ENCODE measurements at places on chromosomes 3 and 15.

- DNase-seq = no peak
Measured at GRCh38 chr3:169886671-169887070, 16.9 kb upstream of the LRRC31 start.

GRCh38 chr3:73624017-73624820, 522 bp downstream of the PDZRN3 start:
- no peak for DNase-seq

DNA sequence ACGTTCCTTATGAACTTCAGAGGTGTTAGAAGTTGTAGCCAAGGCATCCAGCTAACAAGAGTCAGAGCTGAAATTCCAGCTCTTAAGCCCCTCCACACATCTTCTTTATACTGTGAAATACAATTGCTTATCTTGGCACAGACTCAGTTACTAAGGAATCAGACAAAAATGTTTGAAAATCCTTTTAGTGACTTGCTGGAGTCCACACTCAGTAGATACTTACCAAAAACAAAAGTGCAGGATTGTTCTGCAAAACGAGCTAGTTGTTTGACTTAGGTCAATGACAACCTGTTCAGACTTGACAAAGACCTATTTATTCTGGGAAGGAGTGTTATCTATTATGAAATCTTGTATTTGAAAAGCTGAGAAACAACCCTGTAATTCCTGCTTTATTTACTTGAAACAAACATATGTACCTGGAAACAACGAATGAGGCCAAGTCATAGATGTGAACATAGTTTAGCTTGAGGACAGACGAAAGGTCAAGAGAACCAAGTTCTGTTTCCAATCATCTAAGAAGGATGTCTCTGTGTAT, 38.5 kb downstream of the B3GNT5 start:
- DNase-seq = no peak

DNA sequence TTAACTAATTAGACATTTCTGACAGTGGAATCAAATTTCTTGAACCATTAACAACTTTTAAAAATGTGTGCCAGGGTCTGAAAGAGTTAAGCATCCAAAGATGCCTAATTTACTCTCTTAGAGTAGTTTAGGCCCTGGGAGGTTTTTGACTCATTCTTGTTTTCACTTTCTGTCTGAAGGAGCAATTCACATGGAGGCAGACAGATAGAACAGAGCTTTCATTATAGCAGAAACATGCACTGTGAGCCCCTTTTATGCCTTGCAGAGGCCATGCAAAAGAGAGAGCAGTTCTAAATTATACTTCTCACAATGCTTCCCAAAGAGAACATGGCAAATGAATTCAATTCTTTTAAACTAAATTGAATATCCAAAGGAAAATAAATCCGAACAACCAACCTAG, 554.8 kb downstream of the MFSD1 start:
- no peak for DNase-seq

DNA sequence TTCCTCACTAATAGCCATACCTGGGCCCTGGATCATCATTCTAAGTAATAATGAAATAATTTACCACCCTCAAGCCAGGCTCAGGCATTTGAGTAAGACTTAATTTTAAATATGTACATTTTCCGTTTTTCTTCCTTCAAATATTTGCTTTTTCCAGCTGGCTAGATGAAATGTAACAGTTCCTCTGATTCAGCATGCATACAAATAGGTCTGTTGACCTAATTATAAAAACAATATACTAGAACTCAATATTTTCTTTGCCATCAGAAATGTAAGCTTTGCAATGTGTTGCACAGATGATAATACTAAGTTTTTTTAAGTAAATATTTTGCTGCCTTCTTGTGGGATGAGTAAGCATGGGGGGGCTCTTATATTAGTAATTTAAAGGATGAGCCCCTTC, 91.6 kb downstream of the FEZF2 start:
- DNase-seq = no peak

DNA sequence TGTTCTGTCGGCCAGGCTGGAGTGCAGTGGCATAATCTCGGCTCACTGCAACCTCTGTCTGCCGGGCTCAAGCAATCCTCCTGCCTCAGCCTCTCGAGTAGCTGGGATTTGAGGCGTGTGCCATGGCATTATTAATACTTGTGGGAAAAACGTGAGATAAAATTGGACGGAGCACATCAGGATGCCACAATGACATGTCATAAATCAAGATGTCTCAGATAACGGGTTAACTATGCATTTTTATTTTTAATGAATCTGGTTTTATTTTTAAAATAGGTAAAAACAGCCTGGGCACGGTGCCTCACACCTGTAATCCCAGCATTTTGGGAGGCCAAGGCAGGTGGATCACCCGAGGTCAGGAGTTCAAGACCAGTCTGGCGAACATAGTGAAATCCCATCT, 212.8 kb downstream of the TBC1D5 start:
- DNase-seq = no peak

- DNase-seq = no peak
Measured at GRCh38 chr15:67158367-67158766, 93.0 kb downstream of the SMAD3 start.

- no peak for DNase-seq
Measured at GRCh38 chr15:62833646-62834045, 208.9 kb upstream of the TPM1 start.

- DNase-seq = no peak
Measured at GRCh38 chr3:16151109-16151508, 23.4 kb upstream of the GALNT15 start.

- no peak for DNase-seq
Measured at GRCh38 chr3:168417016-168417415, 321.3 kb upstream of the GOLIM4 start.

DNA sequence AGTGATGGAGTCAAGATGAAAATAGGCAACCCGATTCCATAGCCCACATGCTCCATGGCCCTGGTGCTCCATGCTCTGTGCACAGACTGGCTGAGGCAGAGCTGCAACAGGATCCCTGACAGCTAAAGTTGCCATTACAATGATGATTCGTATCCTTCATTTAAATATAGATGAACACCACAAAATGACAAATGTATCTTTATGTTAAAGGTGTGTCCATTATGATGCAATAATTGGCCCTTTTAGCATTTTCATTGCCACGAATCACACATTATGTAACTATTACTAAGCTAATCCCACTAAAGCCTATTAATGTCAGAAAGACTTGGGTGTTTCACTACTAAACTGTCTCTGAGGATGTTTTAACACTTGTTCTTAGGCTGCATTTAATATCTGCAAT, 270.2 kb upstream of the THBS1 start:
- DNase-seq = no peak

- no peak for DNase-seq
Measured at GRCh38 chr15:39267685-39268084, 313.2 kb upstream of the THBS1 start.

DNA sequence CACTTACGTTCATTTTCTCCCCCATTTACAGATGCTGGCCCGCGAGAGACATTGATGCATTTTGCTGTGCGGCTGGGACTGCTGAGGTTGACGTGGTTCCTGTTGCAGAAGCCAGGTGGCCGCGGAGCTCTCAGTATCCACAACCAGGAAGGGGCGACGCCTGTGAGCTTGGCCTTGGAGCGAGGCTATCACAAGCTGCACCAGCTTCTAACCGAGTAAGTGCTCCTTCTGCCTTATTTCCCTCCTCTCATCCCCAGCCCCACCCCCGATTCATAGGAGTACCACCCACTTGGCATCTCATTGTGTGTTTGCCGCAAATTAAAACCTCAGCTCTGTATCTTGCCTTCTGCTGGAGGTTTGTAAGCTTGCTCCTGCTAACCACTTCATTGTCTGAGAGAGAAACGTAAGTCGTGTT, 163.3 kb downstream of the AKAP13 start:
- DNase-seq = peak; percentile 9

DNA sequence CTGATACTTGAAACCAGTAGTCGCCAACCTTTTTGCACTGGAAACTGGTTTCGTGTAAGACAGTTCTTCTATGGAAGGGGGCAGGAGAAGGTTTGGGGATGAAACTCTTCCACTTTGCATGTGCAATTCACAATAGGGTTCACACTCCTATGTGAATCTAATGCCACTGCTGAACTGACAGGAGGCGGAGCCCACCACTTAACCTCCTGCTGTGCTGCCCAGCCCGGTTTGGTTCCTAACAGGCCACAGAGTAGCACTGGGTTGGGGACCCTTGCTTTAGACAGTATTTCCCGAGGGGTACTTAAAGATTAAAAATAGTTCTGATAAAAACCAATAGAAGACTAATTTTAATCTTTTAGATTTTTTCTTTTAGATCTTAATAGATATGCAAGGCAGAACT, 11.1 kb downstream of the TFG start:
- DNase-seq = no peak

DNA sequence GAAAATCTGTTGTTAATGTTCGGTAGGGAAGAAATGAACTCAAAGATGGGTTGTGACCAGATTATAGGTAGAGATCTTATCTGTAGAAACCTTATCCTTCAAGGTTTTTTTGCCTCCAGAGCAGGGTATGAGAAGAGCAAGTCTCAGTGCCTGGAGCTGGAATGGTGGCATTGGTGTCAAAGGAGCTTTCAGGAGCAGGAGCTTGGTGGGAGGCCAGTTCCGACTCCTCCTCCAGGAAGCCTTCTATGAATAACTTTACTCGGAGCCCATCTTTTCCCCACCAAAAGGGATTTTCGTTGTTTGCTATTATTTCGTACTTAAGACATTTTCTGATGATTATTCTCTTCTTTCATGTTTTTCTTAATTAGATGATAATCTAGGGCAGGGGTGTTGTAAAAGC, 91.8 kb downstream of the GHSR start:
- DNase-seq = no peak

DNA sequence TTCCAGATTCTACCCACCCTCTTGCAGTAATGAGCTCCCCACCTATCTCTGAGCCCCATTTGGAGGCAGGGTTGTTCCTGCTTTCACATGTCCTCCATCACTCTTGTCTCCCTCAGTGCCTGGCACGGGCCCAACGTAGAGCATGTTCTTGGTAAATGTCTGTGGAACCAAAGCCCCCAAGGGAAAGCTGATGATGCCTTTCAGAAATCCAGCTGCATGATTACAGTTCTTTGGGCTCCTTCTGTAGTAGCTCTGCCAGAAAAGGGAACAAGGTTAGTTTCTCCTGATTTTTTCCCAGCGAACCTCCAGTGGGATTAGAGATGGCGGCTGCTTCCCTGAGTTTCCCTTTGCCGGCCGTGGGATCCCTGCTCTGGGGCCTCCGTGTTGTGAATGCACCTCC, 39.3 kb downstream of the CGNL1 start:
- no peak for DNase-seq

DNA sequence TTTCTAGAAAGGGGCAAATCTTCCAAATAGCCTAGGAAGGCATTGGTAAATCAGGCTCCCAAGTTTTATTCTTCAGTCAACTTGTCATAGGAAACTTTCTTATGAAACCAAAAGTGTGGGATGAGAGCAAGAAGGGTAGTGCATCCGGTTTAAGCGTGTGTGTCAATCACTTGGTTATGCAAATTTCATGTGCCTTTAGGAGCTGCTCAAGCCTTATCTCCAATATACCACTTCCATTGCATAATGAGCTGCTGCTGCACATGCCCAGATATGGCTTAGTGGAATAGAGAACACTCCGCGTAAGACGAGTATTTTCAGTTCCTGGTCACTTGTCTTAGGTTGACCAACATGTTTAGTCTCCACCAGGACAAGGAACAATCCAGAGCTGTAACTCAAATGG, 242.1 kb downstream of the CBLB start:
- DNase-seq = no peak

- no peak for DNase-seq
Measured at GRCh38 chr15:34993412-34993811, 5.3 kb upstream of the ZNF770 start.

GRCh38 chr3:40847551-40847992, 322.8 kb downstream of the ZNF621 start:
- no peak for DNase-seq

GRCh38 chr3:74844428-74844827, 230.0 kb upstream of the CNTN3 start:
- no peak for DNase-seq

DNA sequence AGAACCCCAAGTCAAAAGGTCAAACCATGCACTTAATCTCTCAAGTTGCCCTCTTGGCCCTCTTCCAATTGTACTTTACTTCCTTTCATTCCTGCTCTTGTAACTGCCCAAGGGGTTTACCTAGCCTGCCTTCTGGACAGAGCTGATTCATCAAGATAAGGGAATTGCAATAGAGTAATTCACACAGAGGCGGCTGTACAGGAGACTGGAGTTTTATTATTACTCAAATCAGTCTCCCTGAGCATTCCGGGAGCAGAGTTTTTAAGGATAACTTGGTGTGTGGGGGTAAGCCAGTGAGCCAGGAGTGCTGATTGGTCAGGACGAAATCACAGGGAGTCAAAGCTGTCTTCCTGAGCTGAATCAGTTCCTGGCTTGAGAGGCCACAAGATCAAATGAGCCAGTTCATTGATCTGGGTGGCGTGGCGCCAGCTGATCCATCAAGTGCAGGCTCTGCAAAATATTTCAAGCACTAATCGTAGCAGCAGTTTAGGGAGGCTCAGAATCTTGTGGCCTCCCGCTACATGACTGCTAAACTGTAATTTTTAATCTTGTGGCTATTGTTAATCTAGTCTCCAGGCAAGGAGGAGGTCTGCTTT, 590.0 kb downstream of the EPHA3 start:
- DNase-seq = no peak

DNA sequence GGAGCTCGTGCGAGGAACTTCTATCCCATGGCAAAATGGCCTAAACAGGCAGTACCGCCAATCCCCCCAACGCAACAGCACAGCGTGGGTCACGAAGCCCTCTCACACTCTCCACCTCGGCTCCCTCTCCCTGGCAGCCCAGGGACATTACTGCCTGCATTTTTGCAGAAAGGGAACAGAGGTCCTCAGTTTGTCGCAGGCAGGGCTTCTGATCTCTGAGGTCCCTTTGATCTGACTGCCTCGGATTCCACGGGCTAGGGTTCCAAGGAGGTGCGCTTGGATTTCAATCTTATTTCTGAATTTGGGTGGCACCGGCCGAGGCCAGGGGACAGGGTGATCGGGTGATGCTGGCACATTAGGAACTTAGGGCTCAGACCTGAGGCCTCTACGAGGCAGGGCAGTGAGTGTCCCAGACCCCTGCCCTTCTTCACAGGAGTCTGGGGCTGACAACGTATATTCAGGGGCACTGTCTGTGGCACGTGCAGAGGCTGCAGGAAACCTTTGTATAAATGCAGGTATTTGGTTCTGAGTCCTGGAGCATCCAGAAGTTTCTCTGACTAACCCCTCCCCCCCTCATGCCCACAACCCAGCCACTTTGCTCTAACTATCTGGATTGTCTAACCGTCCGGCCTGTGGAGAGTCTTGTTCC, 197.9 kb downstream of the XXYLT1 start:
- DNase-seq = no peak

DNA sequence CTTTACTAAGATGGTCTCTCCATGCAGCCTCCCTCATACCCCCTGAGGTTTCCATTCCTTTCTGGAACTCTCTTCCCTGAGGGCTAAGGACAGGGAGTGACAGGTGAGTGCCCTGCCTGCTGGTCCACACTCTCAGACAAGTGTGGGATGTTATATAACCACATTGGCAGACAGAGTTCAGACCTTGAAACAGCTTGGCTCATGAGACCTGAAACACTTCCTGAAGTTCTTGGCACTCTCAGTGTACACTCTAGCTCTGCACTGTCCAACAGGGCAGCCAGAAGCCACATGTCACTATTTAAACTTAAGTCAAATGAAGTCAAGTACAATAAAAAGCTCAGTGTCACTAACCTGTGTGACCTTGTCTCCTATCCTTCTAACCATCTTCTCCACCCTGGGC, 188.5 kb downstream of the ZNF621 start:
- no peak for DNase-seq

- DNase-seq = peak; percentile 71
Measured at GRCh38 chr3:150409512-150410310, 1.6 kb downstream of the TSC22D2 start.

GRCh38 chr3:88918841-88919240, 188.6 kb upstream of the EPHA3 start:
- DNase-seq = no peak
